Stimulated activated CD4-positive, alpha-beta T cell treated with anti-CD3 and anti-CD28 coated beads, Interleukin-1b, Interleukin-23, amount 100 ng/mL, for 1 hour (primary cell): ENCODE measurements at places on chromosomes 16 and 17.

GRCh38 chr17:70622368-70623260 is 453.3 kb downstream of the KCNJ2 start:
- no peak for DNase-seq

DNA sequence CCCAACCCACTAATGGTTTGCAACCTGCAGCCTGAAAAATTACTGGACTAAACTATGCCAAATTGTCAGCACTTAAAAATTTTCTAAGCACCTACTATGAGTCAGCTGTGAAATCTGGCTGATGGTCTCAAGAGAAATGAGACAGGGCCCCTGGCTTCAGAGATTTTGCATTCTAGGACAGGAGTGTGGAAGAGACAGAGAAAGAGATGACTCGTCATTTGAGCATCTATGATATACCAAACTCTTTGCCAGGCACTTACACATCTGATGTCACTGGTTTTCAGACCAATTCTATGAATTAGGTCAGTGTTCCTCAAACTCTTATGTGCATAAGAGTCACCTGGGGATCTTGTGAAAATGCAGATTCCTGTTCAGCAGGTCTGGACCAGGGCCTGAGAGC is 44.4 kb downstream of the CLEC19A start:
- DNase-seq, result no peak

GRCh38 chr17:65537343-65537844 is 24.1 kb downstream of the AXIN2 start:
- DNase-seq, result no peak

GRCh38 chr17:57115916-57116315 is 30.9 kb downstream of the AKAP1 start:
- DNase-seq, result no peak

GRCh38 chr17:66518108-66518507 is 215.7 kb downstream of the PRKCA start:
- no peak for DNase-seq

DNA sequence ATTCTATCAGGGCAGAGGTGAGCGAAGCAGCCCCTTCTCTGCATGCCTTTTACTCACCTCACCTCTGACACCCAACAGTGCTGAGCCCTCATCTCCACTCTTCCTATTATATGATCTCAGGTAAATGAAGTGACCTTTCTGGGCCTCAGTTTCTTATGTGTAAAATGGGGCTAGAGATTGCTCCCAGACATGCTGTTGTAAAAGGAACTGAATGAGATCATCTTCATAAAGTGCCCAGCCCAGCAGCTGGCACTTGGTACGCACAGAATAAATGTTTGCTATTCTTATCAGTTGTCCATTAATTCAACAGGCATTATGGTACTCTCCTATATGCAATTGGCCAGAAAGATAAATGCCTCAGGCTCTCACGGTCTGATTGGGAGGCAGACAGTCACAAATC is 4.5 kb upstream of the GALK1 start:
- DNase-seq, result no peak

- DNase-seq, result no peak
These were observed 55.2 kb downstream of the MSI2 start for GRCh38 chr17:57311281-57312216.

- no peak for DNase-seq
These were observed 4.9 kb upstream of the NDRG4 start for GRCh38 chr16:58494981-58495520.

- no peak for DNase-seq
These were observed 357.6 kb downstream of the UTP18 start for GRCh38 chr17:51617986-51618385.

DNA sequence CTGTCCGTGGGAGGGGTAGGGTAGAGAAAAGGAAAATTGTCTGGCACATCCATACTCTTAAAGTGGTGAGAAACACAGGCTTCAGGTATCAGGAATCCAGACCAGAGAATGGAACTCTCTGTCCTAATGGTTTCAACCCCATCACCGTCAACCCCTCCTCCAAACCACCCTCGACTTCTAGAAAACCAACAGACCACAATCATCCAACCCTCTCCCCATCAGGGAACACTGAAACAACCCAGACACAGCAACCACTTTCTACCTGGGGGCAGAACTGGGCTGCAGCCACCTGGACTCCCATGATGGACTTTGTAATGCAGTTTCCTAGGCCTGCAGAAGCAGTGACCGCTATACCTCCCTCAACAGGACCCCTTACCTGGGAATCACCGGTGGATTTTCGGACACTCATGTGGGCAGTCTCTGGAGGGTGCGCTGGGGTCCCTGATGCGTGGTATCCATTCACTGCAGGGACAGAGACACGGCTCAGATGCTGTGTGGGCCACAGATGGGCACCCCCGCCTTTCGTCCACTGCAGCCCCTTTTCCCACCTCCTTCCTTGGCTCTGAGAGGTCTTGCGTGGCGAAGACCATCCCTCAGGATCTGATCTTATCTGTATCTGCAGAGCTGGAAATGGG is 64.3 kb upstream of the RCVRN start:
- no peak for DNase-seq

- DNase-seq, result no peak
These were observed 104.5 kb downstream of the SNX29 start for GRCh38 chr16:12081048-12081404.

- DNase-seq, result no peak
These were observed 54.4 kb upstream of the YPEL2 start for GRCh38 chr17:59277031-59277430.

DNA sequence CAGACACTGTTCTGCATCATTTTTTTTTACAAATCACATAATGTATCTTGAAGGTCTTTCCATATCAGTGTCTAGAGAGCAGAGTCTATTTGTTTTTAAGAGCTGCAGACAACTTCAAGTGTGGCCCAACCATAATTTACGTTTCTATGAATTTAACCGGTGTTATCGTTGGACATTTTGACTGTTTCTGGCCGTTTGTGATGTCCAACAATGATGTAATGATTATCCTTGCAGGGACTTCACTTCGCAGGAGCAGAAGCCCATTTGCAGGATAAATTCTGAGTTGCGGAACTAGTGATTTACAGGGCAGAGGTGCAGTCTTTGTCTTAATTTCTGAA is 26.9 kb upstream of the HLF start:
- no peak for DNase-seq

- no peak for DNase-seq
These were observed 153.7 kb downstream of the CYB561 start for GRCh38 chr17:63292421-63292820.

DNA sequence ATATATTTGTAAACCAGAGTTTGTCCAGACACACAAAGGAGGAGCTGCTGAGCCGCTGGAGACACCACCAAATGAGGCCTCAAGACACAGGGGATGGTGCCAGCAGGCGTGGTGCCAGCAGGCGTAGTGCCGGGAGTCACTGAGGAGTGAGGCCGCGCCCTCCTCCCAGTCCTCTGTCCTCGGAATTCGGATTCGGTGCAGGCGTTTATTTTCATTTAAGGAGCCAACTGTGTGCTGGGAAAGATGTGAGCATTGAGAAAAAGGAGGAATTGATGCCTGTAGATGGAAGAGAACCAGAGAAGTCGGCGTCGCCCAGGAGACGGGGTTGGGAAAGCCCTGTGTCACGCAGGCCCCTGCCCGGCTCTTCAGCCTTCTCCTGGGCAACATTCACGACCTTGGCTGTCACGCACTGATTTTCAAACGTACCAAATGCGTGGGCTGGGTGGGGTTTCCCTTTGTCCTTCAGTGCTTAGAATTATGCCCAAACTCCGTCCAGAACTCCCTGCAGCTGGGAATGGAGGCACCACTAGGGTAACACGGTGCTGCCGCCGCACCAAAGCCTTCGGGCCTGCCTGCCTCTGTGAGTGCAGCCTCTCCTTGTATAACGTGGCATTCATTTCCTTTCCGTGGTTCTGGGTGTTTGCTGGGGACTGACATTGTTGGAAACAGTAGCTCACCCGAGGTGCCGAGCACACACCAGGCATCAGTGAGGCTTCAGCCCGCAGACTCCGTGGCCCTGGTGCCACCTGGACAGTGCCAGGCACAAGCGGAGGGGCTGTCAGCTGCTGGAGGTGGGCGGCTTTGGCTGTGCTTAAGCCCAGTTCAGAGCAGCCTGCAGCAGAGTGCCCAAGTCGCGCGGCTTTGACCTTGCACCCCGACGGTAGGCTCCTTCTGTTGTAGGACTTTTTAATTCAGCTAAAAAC is 49.0 kb upstream of the CHMP6 start:
- DNase-seq, result no peak

- DNase-seq, result no peak
These were observed 80.4 kb downstream of the ABCC12 start for GRCh38 chr16:48075398-48075797.

- DNase-seq, result no peak
These were observed at the start of gene CDH8 for GRCh38 chr16:62036101-62036801. TSS of gene CDH8 (minus strand) at chr16:62036438. CDS start at chr16:62021403, 15,035 bp downstream.

DNA sequence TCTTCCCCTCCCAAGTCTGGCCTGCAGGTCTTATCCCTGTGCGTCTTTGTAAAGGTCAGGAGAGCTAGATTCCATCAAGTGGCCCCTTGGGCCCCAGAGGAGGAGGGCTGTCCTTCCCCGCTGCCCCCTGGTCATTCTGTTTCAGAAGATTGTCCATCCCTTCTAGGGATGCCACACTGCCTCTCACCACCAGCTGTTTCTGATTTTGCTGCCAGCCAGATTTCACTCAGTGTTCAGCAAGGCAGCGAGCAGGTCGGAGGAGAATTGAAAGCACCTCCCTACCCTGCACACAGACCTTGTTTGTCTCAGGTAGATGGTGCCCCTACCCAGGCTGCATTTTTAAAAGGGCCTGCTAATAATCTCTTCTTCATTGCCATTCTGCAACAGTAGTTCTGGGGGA is 21.7 kb upstream of the NAT9 start:
- DNase-seq, result no peak

- no peak for DNase-seq
These were observed 237.6 kb upstream of the FOXF1 start for GRCh38 chr16:86272744-86273143.

DNA sequence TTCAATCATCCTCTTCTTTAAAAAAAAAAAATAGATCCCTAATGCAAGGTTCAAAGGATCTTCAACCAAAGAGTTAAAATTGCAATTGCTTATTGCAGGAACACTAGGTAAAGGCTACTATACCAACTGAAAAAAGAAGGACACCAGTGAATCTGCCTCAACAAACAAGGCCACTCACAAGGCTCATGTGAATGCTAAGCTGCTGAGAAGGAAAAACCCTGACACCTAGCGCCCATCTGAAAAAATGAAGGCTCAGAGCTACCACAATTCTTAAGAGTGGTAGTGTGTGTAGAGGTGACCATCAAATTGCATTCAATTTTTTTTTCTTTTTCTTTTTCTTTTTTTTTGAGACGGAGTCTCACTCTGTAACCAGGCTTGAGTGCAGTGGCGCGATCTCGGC is 201.6 kb upstream of the C17orf78 start:
- DNase-seq, result no peak

GRCh38 chr16:72060405-72060804 is 2.6 kb upstream of the HPR start:
- DNase-seq, result no peak

- no peak for DNase-seq
These were observed 34.1 kb upstream of the ADORA2B start for GRCh38 chr17:15910791-15911190.

GRCh38 chr16:87490096-87490798 is 2.6 kb downstream of the ZCCHC14 start:
- no peak for DNase-seq

DNA sequence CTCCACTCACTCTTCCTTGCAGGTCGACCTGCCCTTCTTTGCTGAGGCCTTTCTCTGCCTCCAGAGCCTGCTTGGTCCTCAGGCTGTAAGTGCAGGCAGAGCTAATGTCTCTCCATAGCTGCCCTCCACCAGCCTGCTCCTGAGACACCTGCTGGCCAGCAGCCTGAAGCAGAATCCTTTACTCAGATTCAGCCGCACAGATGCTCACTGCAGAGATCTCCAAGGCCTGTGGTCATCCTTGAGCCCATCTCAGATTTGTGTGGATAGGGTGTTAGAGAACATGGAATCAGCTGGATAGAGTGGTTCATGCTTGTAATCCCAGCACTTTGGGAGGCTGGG is 11.5 kb downstream of the DEXI start:
- no peak for DNase-seq

GRCh38 chr17:73551759-73552158 is 92.5 kb downstream of the SDK2 start:
- DNase-seq, result no peak

GRCh38 chr17:41540921-41541625 is 13.0 kb upstream of the KRT19 start:
- DNase-seq, result no peak

DNA sequence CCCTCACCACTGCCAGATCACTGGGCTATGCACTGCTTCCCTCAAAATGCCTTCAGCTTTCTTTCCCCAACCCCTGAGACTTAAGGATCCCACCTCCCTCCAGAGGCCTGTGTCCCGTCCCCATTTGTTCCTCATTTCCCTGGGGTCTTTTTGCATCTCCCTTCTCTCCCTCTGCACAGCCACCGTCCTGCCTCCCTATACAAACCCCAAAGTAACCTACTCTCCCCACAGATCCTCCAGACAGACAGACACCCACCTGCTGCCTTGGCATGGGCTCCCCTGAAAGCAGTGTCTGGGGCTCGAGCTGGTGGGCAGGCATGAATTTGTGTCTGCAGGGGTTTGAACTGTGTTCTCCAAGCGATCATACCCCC is 69.4 kb upstream of the TNRC6C start:
- no peak for DNase-seq

- DNase-seq, result no peak
These were observed 13.8 kb upstream of the PLCG2 start for GRCh38 chr16:81765111-81765919.

DNA sequence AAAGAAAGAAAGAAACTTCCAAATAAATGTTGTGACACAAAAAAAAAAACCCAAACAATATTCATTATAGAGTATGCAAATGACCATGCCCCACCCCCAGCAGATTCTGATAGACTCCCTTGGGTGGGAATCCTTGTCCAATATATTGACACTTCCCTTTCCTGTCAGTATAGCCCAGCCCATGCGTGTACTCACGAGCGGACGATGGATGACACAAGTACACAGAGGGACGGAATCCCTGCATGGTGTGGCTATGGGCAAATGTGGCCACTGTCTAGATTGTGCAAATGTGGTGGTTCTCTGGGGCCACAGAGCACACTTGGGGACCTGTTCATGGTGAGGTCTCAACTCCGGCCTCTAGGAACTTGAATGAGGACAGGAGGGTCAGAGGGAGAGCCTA is 3.1 kb downstream of the RAB37 start:
- DNase-seq, result no peak

- DNase-seq, result no peak
These were observed 387.1 kb downstream of the HS3ST4 start for GRCh38 chr16:26078716-26079355.

- no peak for DNase-seq
These were observed 17.0 kb upstream of the UMOD start for GRCh38 chr16:20369452-20370054.
